Kasumi-1 (cell line): ENCODE measurements at places on chromosomes 7 and 10.
A peak's percentile ranks its signal among the peaks of the same experiment; 100 is the strongest.

DNA sequence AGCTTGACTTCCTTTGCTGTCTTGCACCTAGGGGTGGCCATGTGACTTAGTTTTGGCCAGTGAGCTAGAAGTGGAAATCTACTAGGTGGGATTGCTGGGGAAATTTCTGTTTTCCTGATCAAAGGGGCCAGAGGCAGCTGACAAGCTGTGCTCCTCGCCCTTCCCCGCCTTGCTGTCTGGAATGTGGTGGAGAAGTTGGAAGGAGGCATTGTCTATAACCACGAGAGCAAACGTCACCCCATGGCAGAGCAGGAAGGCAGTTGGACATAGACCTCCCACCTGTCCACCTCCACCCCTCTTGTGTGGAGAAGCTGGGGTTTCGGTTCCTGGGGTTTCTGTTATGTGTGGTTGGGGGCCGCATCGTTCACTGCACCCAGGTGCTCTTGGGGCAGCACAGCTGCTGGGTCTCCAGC, 7.3 kb downstream of the SFRP5 start:
- DNase-seq: no peak

DNA sequence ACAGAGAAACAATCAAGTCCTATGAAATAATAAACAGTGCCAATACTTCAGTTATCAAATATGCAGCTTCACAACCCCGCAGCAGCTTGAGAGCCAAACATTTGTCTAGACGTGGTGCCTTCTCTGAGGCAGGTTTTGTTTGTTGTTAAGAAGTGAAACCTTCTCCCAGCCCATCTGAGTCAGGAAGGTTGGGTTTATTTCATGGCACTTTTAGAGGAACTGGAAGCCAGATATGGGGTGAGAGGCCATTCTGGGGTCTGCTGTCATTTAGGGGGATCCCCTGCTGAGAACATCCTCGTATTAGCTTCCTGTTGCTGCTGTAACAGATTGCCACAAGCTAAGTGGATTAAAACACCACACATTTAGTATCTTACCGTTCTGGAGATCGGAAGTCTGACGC, 113.6 kb downstream of the GRK5 start:
- no peak for DNase-seq

DNA sequence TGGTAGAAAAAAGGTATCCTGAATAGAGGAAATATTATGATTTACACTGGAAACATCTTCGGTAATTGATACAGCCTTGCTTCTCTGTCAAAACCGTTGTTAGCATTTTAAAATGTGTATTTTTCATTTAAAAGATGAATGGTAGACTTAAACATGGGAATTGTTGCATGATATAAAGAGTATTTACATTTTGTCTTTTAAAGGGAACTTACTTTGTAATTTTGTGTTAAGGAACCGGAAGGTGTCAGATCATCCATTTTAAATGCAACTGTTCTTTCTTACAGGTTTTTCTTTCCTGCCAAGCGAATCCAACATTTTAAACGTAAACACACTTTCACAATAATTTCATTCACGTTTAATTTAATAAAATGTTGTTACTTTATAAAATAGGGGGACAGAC, 1.8 kb upstream of the IGF2BP3 start:
- peak; percentile 73 for DNase-seq

- DNase-seq: peak; percentile 63
These were observed 48.0 kb upstream of the DLG5 start for GRCh38 chr10:77974396-77975074.

DNA sequence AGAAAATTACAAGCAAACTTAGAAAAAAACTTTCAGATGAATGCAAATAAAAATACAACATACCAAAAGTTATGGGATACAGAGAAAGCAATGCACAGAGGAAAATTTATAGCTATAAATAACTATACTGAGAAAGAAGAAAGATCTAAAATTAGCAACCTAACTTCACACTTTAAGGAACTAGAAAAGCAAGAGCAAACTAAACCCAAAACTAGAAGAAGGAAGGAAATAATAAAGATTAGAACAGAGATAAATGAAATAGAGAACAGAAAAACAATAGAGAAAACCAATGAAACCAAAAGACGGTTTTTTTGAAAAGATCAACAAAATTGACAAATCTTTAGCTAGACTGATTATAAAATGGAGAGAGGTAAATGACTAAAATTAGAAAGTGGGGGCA, 9.6 kb upstream of the STRA8 start:
- DNase-seq: peak; percentile 52

DNA sequence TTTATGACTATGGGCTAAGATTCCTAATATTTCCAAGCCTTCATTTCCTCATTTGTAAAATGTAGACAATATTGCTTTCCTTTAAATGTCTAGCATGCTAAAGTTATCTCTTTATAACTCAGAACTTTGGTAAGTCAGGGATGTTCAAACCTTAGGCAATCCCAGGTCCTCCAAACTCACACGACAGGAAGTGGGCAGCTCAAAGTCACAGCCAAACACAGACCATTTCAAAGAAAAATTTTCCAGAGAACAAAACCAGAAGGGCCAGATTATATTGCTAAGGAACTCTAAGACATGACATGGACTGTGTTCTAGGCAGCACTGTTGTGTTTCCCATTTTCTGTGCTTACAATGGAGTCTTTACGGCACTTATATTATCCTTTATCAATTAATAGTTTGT, 87.8 kb upstream of the DYNC1I1 start:
- DNase-seq: no peak

DNA sequence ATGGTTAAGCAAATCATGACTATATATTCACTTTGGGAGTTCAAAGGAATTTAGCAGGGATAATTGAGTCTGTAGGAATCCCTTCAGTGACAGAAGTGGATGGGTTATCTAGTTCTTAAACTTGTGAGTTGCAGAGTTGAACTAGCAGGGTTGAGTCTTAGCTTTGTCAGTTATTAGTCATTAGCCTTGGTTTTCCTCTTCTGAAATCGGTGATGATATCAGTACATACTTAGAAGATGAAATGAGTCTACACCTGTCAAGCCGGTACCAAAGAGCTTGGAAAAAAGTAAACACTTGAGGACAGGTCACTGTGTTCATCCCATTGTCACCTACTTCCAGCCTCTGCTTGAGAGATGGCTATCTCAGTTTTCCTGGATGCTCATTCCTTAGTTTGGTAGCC, 73.5 kb downstream of the BUB3 start:
- no peak for DNase-seq

DNA sequence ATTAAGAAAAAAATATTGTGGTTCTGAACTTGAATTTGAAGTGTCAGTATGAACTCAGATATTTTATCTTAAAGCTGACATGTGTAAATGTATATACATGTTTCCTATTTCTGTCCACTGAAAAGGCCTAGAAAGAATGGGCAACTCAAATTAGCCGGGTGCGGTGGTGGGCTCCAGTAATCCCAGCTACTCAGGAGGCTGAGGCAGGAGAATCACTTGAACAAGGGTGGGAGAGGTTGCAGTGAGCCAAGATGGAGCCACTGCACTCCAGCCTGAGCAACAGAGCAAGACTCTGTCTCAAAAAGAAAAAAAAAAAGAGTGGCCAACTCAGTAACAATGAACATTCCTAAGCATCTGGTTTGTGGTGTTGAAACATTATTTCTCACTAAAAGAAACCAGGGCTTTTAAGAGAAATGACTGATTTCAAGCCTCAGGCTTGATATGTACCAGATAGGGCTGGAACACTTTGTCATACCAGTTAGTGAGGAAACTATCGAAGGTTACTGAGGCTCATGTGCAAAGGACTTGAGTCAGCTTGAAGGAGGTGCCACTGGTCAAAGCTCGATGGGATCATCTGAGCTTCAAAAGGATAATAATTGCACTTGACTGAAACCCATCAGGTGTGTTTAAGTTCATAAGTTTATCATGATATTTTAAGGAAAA, 40.5 kb downstream of the AOAH start:
- DNase-seq: no peak

- no peak for DNase-seq
These were observed 54.0 kb downstream of the CH25H start for GRCh38 chr10:89153116-89153515.

GRCh38 chr10:44703241-44704155, 207.6 kb upstream of the TMEM72 start:
- no peak for DNase-seq

DNA sequence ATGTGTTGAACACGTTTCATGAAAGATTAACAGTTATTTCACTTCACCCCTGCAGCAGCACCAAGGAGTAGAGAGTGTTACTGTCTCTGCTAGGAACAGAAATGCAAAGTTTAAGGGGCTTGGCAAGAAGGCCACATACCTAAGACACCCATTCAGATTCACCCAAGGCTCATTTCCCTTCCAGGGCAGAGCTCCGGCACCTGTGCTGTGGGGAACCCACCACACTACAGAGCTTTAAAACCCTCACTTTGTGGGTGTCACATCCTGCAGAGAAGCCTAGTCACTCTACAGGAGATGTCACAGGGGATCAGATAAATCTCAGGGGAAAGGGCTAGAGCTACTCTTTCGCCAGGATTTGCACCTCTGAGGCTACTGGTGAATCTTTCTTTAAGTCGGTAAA, 176.1 kb upstream of the KLF6 start:
- no peak for DNase-seq

DNA sequence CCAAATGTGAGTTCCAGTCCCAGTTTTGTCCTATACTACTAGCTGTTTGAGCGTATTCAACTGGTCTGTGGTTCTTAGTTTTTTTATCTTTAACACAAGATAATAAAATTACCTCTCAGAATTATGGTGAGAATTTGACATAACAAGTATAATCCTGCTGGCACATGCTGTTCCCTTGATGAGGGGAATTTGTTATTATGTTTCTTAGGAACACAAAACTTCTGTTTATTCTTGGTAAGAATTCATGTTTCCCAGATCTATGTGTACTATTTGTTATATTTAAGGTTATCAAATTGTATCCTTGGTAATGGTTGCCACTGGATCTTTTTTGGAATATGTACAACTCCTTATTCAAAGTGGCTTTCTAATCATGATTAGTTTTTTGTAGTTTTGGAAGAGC, 335.6 kb downstream of the ADK start:
- no peak for DNase-seq

DNA sequence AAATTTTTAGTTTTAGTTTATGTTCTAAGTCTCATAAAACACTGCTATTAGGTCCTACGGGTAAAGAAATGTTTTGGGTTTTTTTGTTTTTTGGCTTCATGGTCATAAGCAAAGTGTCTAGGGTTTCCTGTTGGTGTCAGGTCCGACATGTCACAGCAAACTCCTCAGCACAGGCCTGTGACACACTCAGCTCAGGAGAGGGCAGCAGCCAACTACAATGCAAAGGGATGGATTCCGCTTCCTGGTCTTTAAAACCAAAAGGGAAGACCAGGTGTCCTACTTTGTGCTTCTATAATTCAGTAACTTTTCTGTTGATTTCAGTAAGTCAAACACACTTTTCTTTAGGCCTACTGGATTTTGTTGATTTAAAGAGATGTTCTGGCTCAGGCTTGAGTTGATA, 83.8 kb upstream of the MACROH2A2 start:
- no peak for DNase-seq

GRCh38 chr7:105794741-105795729, 81.4 kb downstream of the ATXN7L1 start:
- DNase-seq: no peak

- DNase-seq: no peak
These were observed 34.3 kb downstream of the FAM204A start for GRCh38 chr10:118307859-118308258.

GRCh38 chr7:90749774-90750173, 153.7 kb downstream of the CDK14 start:
- peak; percentile 50 for DNase-seq

DNA sequence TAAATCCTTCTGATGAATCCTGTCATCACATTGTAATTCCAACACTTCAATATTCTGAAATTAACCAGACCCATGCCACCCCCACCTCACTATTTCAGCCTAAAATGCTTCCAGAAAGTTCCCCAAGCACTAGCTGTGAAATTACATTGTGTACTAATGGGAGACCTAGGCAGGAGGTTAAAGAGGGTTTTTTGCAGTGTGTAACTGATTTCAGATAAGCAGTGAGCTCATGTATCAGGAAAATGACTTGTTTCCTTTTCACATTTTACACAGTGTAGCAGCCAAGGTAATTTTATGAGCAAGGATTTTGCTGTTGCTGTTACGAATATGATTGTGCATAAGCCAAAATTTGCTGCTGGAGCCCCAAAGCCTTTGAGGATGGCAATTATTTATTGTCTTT, 129.0 kb downstream of the INHBA start:
- DNase-seq: no peak
